Activated CD4-positive, alpha-beta T cell treated with anti-CD3 and anti-CD28 coated beads, Interleukin-10, Interleukin-2, amounts not matched to agents 100 ng/mL and 50 ng/mL, durations not matched to agents 16 hours and 8 hours (primary cell): ENCODE measurements at places on chromosomes 7 and 10.

- no peak for DNase-seq
Measured at GRCh38 chr7:464454-465401, 54.9 kb downstream of the PDGFA start.

DNA sequence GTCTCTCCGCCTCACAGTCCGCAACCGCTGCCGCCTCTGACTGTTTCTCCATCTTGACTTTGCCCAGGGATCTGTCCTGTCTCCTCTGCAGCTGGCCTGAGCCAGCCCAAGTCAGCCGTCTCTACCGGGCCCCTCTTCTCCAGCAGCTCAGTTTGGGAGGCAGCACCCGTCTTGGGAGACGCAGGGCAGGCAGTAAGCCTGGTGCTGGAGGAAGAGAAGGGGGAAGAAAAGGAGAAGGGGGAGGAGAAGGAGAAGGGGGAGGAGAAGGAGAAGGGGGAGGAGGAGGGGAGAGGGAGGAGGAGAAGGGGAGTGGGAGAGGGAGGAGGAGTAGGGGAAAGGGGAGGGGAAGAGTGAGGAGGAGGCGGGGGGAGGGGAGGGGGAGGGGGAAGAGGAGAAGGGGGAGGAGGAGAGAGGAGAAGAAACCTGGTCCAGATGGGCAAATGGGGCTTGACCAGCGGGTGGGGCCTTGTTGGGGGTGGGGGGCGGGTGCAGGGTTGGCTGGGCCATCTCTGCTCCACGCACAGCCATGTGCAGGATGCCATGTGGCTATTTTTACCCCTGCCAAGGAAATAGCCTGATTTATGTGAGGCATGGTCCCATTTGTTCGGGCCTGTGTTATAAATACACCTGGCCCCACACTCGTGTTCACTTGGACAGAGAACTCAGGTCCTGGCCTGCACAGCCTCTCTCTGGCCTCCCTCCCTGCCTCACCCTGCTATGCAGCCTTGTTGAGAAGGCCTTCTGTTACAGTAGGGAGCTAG is 35.9 kb upstream of the FZD9 start:
- no peak for DNase-seq

DNA sequence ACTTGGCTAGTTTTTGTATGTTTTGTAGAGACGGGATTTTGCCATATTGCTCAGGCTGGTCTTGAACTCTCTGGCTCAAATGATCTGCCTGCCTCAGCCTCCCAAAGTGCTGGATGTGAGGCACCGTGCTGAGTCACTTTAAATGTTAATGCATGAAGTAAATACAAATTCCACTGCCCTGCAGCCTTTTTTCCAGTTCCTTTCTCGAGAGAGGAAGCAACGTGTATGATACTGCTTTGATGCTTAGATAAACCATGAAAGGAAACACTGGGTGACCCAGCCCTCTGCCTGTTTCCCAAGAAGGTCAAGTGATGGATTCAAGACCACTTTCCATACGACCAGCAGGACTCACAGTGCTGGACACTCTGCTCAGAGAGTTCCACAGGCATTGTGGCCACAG is 11.3 kb upstream of the MRPS24 start:
- no peak for DNase-seq

DNA sequence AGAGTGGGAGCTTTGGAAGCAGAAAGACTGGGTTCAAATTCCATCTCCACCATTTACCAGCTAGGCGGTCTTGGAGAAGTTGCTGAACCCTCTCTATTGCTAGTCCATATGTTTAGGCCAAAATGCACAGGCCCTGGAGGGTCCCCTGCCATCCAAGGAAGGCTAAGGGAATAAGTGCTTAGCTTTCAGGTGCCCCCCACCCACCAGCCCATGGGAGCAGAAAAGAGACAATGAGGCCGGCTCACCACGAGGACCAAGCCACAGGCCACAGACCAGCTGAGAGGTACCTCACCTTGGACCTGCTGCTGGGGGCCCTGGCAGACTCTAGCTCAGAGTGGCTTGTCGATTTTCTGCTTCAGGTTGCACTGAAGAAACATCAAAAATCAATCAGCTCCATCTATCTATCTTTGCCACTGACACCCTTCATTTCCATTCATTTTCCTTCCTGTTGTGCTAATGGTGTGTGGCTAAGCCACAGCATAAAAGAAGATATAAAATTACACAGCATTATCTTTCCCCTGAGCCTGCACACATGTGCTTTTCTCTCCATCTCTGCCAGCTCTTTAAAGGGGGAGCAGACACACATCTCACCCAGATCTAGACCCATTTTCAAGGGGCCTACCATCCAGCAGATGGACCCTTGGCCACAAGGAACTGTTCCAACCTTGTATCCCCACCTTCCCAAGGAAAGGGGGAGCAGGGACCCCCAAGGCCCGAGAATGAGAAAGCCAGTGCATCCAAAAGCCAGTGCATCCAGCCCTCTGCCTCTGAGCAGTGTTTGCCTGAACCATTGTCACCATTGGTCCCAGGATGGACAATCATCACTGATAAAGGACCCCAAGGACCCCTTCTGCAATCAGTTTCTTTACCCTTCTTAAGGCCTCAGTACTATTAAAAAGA is 65.4 kb downstream of the GRID1 start:
- DNase-seq: no peak

DNA sequence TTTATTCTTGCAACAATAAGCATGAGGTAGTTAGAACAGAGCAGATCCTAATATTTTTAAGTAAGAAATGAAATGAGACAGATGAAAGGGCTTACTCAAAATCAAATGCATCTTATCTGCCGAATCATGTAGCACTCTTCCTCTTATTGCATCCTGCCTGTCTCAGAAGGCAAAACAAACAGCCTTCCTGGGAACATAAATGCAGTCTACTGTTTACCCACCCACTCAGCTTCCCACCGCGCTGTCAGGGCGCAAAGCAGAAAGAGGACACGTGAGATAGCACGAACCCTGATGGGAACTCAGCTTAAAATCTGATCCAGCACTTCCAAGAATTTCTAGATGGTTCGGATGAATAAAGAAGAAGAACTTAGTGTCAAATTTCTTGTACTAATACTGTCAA is 114.4 kb upstream of the CDK1 start:
- no peak for DNase-seq
